ENCODE measurements at places on chromosomes 4 and X.

GRCh38 chrX:70508296-70508911 is 63.8 kb downstream of the DLG3 start:
- DNase-seq: no peak

- DNase-seq: no peak
These were observed 51.8 kb downstream of the TMPRSS11E start for GRCh38 chr4:68499021-68499420.

- no peak for DNase-seq
These were observed 5.2 kb upstream of the GK2 start for GRCh38 chr4:79413032-79413885.

DNA sequence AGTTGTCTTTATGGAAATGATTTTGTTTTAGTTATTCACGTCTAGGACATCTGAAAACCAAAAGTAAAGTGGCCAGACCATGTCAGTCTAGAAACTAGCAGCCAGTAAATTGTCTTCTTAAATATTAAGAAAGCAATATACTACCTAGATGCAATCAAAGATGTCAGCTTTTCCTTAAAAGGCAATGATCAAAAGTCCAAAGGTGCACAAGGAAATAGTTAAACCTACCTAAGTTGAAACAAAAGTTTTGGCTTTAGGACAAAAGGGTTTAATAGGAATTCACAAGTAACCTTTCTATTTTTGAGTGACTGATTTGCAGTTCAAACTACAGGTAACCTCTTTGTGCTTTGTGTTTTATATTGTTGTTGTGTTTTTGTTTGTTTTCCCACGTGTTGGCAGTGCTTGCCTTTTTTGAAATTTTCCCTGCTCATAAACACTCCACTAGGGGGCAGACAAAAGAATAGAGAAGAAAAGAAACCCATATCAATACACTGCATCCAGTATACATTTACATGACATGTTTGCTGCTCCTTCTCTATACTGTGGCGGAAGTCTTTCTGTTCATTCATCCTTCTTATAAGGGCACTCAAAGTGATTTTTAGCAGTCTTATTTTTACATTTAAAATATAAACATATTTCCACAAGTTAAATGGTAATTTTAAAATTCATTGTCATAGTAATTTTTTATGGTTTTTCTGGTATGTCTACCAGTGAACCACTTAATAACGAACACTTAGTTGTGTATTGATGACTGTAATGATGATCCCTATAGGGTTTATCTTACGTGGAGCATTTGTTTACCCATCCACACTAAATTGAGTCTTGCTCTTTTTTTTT is 62.7 kb downstream of the GAB1 start:
- DNase-seq: no peak

- DNase-seq: no peak
These were observed 34.2 kb downstream of the CYTL1 start for GRCh38 chr4:4985036-4985435.

- DNase-seq: no peak
These were observed 175.9 kb downstream of the BCOR start for GRCh38 chrX:39921838-39922237.

- no peak for DNase-seq
These were observed 12.4 kb downstream of the UBE2K start for GRCh38 chr4:39710098-39710896.

- no peak for DNase-seq
These were observed 58.5 kb downstream of the ACOX3 start for GRCh38 chr4:8381814-8382581.

DNA sequence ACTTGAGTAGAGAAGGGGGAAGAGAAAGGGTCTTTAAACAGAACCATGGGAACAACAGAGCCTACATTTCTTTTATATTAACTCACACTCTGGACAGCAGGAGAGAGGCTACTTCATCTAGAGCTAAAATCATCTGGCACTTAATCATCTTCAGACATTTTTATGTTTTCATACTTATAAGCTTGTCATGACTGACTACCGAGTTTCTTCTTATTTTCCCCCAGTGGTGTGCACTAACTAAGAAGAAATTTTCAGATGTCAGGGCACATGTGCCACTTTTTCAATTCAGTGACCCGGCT is 11.8 kb upstream of the RTL5 start:
- DNase-seq: no peak

DNA sequence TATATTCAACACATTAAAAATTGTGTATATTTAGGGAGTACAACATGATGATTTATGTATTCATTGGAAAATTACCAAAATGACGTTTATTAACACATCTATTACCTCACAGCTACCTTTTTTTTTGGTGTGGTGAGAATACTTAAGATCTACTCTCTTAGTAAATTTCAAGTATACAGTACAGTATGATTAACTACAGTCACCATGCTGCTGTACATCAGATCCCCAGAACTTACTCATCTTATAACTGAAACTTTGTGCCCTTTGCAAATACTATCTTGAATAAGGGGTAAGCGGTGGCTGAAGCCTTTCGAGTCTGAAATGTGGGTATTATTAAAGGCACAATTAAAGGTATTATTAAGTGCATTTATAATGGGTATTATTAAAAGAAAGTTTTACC is 976 bp downstream of the PHKA1 start:
- DNase-seq: no peak

DNA sequence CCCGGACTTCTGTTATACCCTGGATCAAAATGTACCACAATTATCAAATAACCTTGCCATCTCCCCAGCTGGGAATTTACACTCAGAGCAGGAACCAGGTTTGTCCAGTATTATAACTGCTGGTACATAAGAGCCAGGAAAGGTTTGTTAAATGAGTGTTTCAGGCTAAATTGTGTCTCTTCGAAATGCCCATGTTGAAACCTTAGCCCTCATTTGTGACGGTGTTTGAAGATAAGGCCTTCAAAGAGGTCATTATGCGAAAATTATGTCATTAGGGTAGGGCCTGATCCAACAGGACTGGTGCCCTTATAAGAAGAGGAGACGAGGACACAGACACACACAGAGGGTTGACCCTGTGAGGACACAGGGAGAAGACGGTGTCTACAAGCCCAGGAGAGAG is 73.5 kb upstream of the DHRSX start:
- DNase-seq: no peak

GRCh38 chr4:126954537-126955291 is 678.0 kb upstream of the INTU start:
- no peak for DNase-seq

GRCh38 chr4:6938237-6938636 is 28.6 kb downstream of the TBC1D14 start:
- DNase-seq: no peak

- DNase-seq: peak; percentile 20
These were observed 449 bp downstream of the FBXL5 start for GRCh38 chr4:15654593-15655222.

- DNase-seq: no peak
These were observed 40.0 kb downstream of the ARSD start for GRCh38 chrX:2889045-2889605.

- DNase-seq: no peak
These were observed 76.5 kb downstream of the ITM2A start for GRCh38 chrX:79290596-79290995.

DNA sequence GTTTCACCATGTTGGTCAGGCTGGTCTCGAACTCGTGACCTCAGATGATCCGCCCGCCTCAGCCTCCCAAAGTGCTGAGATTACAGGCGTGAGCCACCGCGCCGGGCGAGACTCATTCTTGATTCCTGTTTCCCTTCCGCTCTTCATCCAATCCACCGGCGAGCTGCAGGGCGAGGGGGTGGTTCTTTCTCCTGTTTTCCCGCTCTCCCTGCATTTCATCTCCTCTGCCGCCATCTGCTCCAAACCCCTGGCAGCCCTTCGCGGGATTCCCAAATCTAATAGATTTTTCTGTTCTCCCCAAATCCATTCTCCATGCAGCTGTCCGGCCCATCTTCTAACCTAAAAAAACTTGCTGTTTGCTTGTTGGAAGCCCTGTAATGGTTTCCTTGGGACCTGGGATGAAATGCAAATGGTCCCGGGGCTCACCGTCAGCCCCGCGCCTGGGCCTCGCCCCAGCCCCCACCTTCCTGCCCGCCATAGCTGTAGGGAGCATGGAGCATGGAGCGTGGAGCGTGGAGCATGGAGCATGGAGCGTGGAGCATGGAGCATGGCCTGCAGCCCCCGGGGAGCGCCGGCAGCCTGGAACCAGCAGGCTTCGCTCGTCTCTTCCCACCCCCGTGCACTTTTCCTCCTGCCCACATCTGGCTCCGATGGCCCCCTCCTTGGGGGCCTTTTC is 1.1 kb downstream of the ZFP42 start:
- DNase-seq: no peak

GRCh38 chr4:122172266-122172665 is 20.1 kb downstream of the BLTP1 start:
- DNase-seq: no peak

DNA sequence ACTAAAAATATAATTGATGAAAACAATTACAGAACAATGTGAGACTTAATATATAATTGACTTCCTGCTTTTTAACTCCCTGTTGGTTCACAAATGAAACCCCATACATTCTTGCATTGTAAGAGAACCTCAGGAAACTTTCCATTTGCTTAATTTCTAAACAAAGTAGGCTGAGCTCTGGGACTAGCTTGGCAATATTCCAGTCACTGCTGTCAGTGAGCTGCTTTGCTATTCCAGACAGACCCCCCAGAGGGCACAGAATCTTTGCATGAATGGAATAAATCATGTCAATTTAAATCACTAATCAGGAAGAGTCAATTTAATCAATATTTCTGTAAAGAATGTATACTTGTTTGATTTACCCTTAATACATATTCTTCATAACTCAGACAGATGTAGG is 110.6 kb downstream of the NEXMIF start:
- no peak for DNase-seq

DNA sequence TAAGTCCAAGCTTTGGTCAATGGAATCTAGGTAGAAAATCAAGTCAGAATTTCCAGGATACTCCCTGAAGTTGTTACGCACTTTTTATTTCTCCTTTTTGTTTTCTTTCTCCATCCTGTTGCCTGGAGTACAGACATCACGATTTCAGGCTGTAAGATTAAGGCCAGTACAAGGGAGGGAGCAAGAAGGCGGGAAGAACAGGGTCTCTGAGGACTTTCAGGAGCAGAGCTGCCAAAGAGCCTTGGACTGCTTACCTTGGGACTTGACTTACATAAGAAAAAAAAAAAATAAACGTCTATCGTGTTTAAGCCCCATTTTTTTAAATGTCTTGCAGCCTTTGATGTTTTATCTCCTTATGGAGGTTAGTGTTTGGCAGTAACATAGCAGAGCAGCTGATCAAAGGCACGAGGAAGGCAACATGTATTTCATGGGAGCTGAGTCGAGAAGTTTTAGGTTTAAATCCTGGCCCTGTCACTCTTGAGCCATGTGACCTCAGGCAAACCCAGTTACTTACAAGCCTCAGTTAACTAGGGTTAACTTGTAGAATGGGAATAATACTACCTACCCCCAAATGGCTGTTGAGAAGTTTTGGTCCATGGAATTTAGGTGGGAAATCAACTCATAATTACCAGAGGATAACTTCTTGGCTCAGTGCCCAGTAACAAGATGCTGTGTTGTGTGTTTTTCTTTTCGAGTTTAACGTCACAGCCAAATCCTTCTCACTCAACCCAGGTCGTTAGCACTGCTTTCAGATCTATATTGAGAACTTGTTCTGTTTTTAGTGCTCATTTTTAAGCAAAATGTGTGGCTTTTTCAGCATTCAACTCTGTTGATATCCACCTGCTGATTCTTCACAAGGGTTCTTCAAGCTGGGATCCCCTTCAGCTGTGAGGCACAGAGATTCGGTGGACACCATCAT is 106.8 kb downstream of the CLNK start:
- DNase-seq: no peak

- no peak for DNase-seq
These were observed 144.7 kb downstream of the QDPR start for GRCh38 chr4:17367201-17367600.

DNA sequence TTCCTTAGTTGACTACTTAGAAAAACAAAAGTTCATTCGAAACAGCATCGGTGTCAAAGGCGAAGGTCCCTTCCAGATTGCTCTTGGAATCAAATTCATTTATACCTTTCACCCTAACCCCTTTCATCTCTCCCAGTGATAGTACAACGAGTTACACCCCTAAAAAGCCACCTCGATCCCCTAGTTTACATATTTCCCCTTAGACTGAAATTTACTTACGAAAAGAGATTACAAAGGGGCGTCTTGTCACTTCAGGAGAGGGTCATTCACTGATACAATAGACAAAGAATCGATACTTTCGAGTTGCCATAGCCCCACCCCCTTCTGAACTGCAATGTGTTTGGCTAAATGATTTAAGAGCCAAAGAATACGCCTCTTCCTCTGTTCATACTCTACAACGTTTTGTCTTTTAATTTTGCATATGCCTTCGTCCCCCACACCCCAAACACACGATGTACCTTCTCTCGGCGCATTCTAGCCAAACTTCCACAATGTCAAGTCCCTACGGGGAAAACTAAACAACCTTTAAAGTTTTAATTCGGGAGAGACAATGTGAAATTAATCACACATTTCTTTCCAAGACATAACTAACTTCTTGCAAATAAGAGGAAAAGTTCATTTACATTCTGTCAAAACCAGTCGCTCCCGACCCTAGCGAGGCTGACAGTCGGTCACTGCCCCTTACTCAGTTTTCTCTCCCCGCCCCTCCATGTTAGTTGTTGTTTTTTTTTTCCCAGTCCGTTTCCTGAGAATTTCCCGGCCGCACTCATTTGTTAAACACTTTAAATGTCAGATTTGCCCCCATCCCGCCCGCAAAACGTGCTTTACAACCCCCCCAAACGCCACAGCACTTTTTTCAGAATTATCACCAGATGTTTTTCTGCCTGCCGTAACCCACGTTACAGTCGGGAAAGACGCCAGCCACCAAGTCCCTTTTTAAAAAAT is 88.6 kb downstream of the HPRT1 start:
- DNase-seq: no peak

DNA sequence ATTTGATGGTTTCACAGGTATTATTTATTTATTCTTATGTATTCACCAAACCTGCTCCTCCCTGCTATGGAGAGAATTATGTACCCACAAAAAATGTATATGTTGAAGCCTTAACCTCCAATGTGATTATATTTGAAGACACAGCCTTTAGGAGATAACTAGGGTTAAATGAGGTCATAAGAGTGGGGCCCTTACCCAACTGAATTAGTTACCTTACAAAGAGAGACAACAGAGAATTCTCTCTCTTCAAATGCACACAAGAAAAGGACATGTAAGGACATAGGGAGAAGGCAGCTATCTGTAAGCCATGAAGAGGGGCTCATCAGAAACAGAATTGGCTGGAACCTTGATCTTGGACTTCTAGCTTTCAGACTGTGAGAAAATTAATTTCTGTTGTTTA is 44.0 kb downstream of the ZGRF1 start:
- DNase-seq: no peak

DNA sequence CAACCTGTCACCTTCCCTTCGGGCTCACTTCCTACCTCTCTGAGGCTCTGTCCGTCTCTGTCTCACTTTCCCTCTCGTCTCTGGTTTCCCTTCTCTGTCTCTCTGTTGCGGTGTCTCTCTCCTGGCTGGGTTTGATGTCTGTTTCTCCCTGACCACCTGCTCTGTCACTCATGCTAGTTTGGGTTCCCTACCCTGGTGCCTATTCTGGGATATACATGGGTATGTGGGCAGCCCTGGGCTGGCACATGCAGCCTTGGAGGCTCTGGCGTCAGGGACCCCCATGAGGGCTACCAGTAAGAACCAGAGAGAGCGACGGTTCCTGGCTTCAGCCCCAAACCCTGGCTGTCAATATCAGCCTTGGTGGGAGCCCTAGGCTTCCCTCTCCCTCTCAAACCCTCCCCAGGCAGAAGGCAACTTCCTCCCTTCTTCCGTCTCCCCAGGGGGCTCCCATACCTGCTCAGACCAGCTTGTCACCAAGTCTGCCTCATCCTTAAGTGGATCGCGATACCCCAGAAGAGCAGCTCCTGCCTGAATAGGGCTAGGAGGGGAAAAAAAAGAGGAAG is 314 bp downstream of the DNASE1L1 start:
- no peak for DNase-seq

- no peak for DNase-seq
These were observed 16.7 kb downstream of the BCOR start for GRCh38 chrX:40080894-40081678.

Measured in stimulated activated CD8-positive, alpha-beta memory T cell treated with anti-CD3 and anti-CD28 coated beads, Interleukin-15, amount 100 ng/mL, for 24 hours (primary cell).